ENCODE measurements at places on chromosomes 2 and 18.

DNA sequence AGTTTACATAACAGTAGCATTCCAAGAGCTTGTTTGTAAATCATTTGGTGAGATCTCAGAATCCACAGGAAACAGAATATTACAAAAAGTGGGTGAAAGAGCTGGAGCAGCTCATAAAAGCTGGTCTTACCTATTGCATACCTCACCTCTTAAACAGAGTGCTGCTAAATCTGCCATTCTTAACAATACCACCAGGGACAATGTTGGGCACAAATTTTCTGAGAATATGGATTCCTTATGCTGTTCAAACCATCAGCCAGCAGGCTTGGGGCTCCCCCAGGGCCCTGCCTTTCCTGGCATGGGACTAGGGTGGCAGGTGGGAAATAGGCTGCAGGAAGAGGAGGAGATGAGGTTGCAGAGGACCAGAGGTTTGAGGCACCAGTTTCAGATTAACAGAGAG lies 55.6 kb downstream of the TGFA start:
- DNase-seq: no peak

GRCh38 chr18:31206071-31206470 lies 43.4 kb upstream of the DSC1 start:
- no peak for DNase-seq

GRCh38 chr2:80302314-80303005 lies 2.1 kb downstream of the LRRTM1 start:
- DNase-seq: no peak

DNA sequence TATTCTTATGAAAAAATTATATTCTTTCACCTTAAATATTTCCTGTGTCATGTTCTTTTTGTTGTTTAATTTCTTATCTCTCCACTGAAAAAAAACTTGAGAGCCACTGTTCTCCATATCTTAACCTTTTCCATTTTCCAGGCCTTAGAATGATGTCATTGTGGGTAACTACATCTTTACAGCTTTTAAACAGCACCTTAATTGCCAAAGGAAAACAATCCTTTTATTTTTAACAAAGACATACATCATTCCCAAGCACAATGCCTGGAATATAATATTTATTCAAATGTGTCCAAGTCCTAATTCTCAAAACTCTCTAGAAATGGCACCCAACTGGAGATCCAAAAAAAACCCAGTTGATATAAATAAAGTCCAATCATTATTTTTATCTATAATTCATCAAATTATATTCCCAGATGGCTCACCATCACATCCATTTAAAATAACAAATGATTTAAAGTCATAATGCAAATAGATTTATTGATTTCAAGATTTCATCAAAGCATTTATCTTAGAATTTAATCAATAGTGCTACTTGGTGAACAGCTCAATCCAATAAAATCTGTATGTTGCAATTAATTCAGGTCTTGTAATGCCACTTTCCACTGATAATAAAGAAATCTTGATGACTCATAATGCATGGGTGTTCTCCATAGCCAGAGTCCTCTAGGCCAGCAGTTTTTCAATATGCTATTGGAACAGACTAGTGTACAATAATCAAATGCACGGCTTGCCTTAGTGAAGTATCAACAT lies 107.1 kb upstream of the MAPRE2 start:
- no peak for DNase-seq

GRCh38 chr2:171178993-171179392 lies 18.3 kb upstream of the TLK1 start:
- no peak for DNase-seq

DNA sequence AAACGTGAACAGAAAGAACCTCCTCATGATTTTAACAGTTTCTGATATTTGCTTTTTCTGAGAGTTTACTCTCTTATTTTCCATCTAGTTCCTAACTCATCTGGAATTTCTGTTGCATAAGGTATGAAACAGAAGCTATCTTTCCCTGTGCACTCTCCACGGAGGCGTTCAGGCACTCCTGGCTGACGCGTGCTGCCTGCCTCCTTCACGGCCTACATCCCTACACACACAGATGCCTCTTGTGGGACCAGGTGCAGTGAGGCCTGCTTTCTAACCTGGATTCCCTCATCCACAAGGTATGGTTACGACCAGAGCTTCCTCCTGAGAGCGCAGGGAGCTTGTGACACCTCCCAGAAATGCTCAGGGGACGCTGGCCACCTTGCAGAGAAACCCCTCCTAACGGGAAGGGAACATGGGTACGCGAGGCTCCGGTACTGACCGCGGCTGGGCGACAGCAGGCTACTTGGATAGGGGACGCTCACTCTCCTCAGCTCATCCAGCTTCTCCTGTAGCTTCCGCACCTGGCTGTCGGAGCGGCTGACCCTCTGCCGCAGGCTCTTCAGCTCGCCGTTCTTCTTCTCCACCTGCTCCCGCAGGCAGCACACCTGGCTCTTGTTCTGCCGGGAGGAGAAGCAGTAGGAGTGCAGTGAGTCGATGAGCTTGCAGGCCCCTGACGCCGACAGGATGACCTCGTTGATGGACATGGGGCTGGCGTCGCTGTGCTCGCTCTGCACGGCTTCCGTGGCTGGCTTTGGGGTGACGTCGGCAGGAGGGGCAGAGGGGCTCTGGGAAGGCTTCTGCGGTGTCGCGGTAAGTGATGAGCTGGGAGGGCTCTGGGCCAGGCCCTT lies 4.3 kb downstream of the THAP4 start:
- no peak for DNase-seq

Measured in activated T-helper 1 cell treated with Interleukin-2 at 50 U/mL for 16 hours (primary cell).